Kidney (tissue), 22 donors: ENCODE measurements at places on chromosomes 13 and 19. TPM values are rescaled to one million over a fixed set of nuclear protein-coding genes. Genes with fewer than 3 reads are reported as not detected.

DNA sequence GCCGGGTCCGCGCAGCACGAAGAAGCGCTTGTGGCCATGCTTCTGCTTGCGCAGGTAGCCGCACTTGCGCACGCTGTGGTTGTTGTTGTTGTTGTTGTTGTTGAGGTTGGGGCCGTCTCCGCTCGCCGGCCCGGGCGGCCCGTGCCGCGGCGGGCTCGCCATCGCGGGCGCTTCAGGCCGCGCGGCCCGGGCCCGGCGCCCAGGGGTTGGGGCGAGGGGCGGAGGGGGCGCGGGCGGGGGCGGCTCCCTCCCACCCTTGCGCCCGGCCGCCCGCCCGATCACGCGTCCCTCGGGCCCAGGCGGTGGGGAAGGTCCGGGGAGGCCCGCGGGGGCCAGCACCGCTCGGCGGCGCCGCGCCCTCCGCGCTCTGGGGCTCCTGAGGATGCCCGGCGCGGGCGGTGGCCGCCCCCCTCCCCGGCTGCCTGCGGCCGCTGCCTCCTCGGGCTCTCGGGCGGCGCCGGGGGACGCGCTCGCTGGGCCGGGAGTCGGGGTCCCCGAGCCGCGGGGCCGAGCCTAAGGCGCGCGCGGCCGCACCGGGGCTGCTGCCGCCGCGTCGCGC is 412 bp downstream of the IRS2 start:
- no peak for DNase-seq
- H3K27me3 ChIP-seq: no peaks in the 10 kb centered on the region
- H3K36me3 ChIP-seq: no peaks in the 10 kb centered on the region
- peak overlapping the region; percentile 72 for H3K4me3 ChIP-seq
- peaks cover 11% of the 10 kb centered on the region for H3K4me1 ChIP-seq

DNA sequence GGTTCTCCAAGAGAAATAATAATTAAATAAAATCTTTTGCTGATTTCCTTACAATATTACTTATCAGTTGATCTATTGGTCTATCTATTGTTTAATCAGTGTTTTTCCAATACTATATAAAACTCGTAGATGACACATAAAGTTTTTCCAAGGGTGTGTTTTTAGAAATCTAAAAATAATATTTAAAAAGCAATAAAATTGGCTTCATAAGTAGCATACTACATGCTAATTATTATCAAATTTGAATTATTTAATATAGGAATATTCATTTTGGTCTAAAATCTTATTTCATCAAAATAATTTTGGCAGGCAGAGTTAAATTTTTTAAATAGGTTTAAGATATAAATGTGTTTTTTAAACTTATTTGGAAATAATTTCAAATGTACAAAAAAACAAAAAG is 49.4 kb upstream of the MIR17HG start:
- no peaks in the 10 kb centered on the region for H3K27me3 ChIP-seq
- no peak for DNase-seq
- no peak overlapping the region for H3K27ac ChIP-seq
- no peaks in the 10 kb centered on the region for H3K36me3 ChIP-seq
- no peak overlapping the region for H3K4me3 ChIP-seq

- DNase-seq: peak; percentile 95
- H3K4me3 ChIP-seq: peak within 1 kb of the TSS; percentile 59
- no peaks in the 10 kb centered on the region for H3K4me1 ChIP-seq
- H3K27me3 ChIP-seq: peaks cover 4% of the 10 kb centered on the region
Observed at GRCh38 chr19:48746738-48747575, at the start of gene IZUMO1. IZUMO1 (minus strand) TSS chr19:48746909; CDS start chr19:48745859, 1,050 bp downstream.

DNA sequence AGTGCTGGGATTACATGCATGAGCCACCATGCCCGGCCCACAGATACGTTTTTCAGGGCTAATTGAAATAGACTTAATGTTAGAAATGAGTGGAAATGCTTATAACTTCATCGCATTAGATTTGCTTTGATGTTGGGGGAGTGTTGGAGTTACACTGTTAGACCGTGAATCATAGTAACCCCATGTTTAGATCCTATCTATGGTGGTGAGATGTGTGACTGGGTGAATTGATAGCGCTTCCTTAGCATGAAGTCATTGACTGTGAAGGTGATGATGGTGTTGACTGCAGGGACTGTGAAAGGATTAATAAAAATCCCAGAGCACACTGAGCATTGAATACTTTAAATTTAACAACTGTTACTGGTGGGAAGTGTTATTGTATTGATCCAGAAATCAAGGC is 1.7 kb downstream of the ZNF264 start:
- H3K4me1 ChIP-seq: peaks cover 20% of the 10 kb centered on the region
- H3K27ac ChIP-seq: no peak overlapping the region
- DNase-seq: no peak
- no peaks in the 10 kb centered on the region for H3K27me3 ChIP-seq
- peaks cover 12% of the 10 kb centered on the region for H3K36me3 ChIP-seq

DNA sequence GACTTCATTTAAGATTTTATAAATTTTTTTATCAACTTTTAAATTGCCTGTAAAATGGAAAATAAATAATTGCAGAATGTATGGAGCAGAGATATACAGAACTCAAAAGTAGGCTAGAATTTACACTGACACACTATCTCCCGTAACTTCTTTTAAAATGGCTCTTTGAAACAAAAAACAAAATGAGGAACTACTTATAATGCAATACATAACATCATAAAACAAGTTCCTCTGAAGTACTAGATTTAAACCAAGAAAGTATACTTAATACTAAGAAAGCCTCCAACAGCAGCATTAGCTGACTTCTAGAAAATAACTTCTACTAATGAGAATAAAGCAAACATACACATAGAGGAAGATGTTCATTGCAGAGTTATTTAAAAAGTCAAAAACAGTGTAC is 17.0 kb downstream of the RBM26 start:
- no peak overlapping the region for H3K27ac ChIP-seq
- peaks cover 2% of the 10 kb centered on the region for H3K4me1 ChIP-seq
- no peak overlapping the region for H3K4me3 ChIP-seq
- no peaks in the 10 kb centered on the region for H3K27me3 ChIP-seq
- DNase-seq: no peak
- no peaks in the 10 kb centered on the region for H3K36me3 ChIP-seq

SIGLEC8 gene
- total RNA-seq: 1.8 TPM

RYR1 gene
- 2.8 TPM for total RNA-seq

IRF3 gene
- total RNA-seq: 84.9 TPM
